ENCODE measurements at places on chromosomes 4 and X.

DNA sequence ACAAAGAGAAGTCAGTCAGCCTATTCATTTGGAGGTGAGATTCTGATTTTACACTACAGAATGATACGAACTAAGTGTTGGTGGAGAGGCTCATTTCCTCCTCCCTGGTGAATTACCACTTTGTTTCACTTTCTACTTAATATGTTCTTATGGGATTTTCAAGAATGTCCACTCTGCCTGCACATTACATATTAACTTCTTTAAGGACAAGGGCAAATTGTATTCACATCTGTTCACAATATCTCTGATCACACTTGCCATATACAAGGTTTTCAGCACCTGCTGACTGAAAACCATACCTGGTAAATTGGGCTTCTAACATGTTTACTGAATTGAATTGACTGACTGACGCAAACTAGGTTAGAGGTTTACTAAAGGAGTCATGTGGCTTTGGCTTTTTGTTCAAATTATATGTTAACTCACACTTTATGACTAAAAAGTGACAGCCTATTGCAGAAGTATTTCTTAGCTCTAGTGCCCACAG is 188.4 kb upstream of the MBNL3 start:
- no peak for DNase-seq

GRCh38 chrX:135295238-135295943 is 13.9 kb upstream of the ETDC start:
- peak; percentile 28 for DNase-seq

GRCh38 chrX:40171513-40172400 is 74.0 kb upstream of the BCOR start:
- DNase-seq: no peak

DNA sequence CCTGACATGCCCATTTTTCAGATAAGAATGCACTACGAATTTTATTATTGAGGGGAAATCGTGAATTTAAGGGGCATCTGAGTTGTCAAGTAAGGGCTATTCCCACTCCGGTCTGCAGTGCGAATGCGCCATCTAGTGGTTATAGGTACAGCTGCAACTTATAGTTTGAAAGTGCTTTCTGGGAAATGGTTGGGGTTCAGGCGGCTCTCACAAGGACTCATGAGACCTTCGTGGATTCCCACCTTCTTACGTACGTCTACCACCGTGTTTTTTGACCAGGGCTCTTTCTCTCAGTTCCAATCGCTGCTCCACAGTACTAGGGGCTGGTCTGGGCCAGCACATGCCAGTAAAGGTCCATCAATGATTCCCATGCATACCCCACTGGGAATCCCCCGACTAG is 12.3 kb downstream of the MSL3 start:
- no peak for DNase-seq

DNA sequence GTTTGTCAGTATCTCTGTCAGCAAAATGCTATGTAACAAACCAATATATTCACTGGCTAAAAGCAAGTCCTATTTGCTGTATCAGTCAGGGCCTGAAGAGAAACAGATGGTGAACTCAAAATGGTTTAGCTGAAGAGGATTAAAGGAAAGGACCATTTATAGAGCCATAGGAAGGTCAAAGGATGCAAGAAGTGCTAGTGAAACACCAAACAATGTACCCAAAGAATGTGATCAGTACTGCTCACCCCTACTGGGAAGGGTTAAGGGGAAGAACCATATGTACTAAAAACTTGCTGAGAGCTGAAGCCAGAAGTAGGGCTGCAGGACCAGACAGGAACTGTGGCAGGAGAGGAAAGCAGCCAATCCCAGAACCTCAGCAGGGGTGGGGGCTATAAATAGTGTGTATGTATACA is 479.3 kb downstream of the INPP4B start:
- DNase-seq: no peak

DNA sequence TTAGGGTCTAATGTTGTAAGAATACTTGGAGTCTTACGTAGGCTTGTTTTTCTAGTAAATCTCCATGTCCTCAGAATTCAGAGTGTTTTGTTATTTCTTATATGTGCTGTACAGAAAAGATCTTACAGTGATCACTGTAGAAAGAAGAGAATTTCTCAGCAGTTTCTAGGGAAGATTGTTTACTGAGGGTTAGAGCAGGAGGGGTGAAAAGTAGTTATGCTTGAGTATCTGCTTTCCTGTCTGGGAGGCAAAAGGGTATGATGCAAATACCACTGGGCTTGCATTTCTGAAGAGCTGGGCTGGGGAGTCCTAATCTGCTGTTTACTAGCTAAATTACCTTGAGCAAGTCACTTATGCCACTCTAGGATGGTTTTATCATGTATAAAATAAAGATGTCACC is 78.2 kb downstream of the BEND4 start:
- no peak for DNase-seq

DNA sequence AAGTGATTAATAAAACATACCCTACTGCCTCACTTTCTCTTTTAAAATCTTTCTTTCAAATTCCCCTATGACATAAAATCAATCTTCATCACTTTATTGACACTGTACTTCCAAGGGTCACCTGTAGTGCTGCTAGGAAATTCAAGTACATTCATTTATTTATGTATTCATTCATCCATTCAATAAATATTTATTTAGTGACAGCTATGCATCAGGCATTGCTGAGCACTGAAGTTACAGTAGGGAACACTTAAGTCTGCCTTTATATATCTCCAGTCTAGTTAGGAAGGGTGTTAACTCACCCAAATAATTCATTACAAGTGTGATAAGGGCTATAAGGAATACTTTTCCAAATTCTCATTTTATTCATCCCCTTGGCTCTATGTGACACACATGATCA is 2.3 kb downstream of the SYTL5 start:
- DNase-seq: no peak

- DNase-seq: no peak
Measured at GRCh38 chr4:181507938-181508337, 735.3 kb upstream of the TENM3 start.
